ENCODE measurements at places on chromosomes 2 and 18. TPM values are rescaled to one million over a fixed set of nuclear protein-coding genes. Genes with fewer than 3 reads are reported as not detected.
A peak's percentile ranks its signal among the peaks of the same experiment; 100 is the strongest.

Gene KATNAL2
- 3.1 TPM for total RNA-seq

Gene IFIH1
- 38.1 TPM for total RNA-seq

DNA sequence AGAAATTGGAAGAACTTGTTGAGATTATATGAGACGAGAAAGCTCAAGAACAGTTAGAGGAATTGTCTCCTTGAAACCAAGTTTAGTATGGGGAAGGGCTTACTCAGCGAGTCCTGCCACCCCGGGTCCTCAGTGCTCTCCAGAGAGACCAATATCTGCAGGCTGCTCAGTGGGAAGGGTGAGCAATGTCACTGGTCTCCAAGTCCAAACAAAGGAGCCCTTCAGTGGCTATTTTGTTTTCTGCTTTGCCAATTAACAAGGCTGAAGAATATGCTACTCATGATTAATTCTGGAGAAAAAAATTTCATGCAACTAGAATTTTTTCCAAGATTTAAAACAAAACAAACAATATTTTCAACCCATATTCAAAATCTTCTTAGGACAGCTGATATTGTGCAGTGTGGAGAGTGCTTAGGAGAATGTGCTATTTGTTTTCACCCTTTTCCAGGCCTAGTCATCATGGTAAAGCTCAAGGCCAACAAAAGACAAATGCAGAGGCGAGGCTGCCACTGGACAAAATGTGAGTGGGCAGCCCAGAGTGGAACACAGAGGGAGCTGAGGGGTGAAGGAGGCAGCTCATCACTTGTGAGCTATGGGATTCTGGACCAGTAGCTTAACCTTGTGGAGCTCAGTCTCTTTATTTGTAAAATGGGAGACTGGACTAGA is 83.8 kb upstream of the TMEM17 start:
- no peak overlapping the region for H3K27ac ChIP-seq
- H3K4me1 ChIP-seq, result no peaks in the 10 kb centered on the region
- H3K27me3 ChIP-seq, result no peaks in the 10 kb centered on the region
- no peak for DNase-seq

- H3K4me3 ChIP-seq, result peak within 1 kb of the TSS; percentile 80
- no peaks in the 10 kb centered on the region for H3K36me3 ChIP-seq
- peaks cover 10% of the 10 kb centered on the region for H3K27me3 ChIP-seq
- no peaks in the 10 kb centered on the region for H3K4me1 ChIP-seq
- H3K27ac ChIP-seq, result peak within 1 kb of the TSS; percentile 83
Measured at GRCh38 chr2:178193823-178194599, at the start of gene OSBPL6. OSBPL6 (plus strand) TSS chr2:178194512; CDS start chr2:178306185, 111,673 bp downstream.

- no peaks in the 10 kb centered on the region for H3K4me1 ChIP-seq
- no peak overlapping the region for H3K4me3 ChIP-seq
- no peaks in the 10 kb centered on the region for H3K36me3 ChIP-seq
- no peak for DNase-seq
- H3K27me3 ChIP-seq, result no peaks in the 10 kb centered on the region
Measured at GRCh38 chr2:122433123-122433754, 677.8 kb downstream of the TSN start.

DNA sequence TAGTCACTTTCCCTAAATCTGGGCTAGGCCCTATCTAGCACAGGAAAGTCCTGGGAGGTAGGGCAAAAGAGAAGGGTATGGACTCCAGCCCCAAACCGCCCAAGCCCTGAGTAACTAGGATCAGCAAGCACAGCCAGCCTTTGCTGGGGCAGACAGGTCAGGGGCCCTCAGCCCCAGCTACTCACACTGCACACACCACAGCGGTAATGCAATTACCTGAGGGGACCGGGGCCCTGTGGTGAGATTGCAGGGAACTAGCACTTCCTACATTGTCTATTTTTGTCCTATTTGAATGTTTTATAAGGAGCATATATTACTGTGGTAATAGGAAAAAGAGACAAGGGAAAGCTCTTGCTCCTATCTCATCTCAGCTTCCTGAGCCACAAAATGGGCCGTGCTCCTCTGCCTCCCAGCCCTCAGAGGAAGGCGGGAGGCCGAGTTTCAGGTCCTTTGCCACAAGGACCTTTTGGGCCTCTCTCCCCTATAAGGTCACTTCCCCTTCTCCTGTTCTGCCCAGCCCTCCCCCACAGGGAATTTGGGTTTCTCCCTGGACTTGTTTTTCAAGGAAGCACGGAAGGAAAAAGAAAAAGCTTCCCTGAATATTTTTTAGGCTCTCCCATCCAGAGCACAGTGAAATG is 20.5 kb downstream of the RAB11FIP5 start:
- no peaks in the 10 kb centered on the region for H3K27me3 ChIP-seq
- peaks cover 12% of the 10 kb centered on the region for H3K36me3 ChIP-seq
- H3K27ac ChIP-seq, result no peak overlapping the region
- H3K4me1 ChIP-seq, result peaks cover 7% of the 10 kb centered on the region
- DNase-seq, result no peak

- H3K27me3 ChIP-seq, result peaks cover 5% of the 10 kb centered on the region
- no peaks in the 10 kb centered on the region for H3K36me3 ChIP-seq
- peaks cover 33% of the 10 kb centered on the region for H3K4me1 ChIP-seq
- DNase-seq, result no peak
Measured at GRCh38 chr18:22349966-22350365, 67.7 kb downstream of the CTAGE1 start.
